Kasumi-1 (cell line): ENCODE measurements at places on chromosomes 16 and 17.
A peak's percentile ranks its signal among the peaks of the same experiment; 100 is the strongest.

GRCh38 chr16:58284469-58284868, 10.4 kb downstream of the PRSS54 start:
- DNase-seq: no peak

DNA sequence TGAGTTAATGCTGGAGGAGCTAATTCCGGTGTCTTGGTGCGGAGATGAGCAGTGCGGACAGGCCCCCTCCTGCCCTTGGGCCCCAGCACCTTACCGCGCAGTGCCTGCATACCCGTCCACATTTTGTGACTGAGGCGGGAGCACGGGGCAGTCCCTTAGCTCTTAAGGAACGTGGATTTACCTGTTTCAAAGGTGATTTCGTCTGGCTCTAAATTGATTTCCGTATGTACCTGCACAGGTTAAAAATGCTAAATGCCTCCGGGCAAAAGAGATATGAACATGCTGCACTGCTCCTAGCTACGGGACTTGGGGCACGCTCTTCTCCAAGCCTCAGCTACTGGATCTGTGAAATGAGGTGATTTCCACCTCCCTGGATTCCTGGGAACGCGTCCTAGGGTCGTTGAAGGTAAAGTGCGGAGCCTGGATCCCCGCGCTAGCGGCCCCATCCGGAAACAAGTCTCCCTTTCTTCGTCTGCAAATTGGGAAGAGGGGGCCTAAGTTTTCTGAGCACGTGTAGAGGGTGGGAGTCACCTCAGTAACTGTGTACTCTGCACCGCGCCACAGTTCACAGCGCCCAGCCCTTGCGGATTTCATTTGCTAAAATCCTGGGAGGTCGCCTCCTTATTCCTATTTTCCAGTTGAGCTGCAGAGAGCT, 669 bp upstream of the CRISPLD2 start:
- no peak for DNase-seq

GRCh38 chr17:17382971-17383370, 79.8 kb downstream of the NT5M start:
- DNase-seq: no peak

GRCh38 chr16:23835390-23836077, at the start of gene PRKCB:
TSS of gene PRKCB (plus strand) at chr16:23835983.
- DNase-seq: peak; percentile 46
